ENCODE measurements at places on chromosomes 11 and 22. TPM values are rescaled to one million over a fixed set of nuclear protein-coding genes. Genes with fewer than 3 reads are reported as not detected.

DNA sequence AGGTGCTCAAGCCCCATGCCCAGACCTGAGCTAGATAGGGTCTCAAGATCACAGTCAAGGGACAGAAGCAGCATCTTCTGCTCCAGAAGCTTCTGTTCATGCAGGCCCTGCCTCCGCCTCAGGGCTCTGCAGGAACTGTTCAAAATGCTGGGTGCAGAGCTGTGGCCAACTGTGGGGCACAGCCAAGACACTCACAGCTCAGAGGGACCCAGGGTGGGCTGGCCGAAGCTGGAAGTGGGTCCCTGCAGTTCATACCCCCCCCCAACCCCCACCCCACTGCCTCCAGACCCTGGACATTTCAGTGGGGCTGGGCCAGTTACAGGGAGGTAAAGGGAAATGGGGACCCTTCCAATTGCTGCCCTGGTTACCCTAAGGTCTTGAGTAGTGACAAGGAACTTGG, 129.0 kb downstream of the CRYBB2 start:
- DNase-seq, result no peak

DNA sequence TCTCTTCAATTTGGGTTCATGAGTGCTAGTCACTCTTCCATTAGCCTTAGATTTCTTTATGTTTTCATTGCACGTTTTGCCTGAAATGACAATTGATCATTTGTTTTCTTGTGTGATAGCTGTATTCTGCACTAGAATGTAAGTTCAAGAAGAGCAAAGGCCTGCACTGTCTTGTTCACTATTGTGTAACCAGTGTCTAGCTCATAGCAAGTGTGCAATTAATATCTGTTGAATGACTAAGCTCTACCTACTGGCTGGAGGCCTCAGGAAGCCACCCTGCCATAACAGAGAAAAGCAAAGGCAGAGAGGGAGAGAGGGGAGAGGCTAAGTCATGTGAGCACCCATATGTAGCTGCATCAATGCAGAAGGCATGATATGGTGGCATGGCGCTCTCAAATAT, 292.8 kb upstream of the SYN3 start:
- no peak for DNase-seq

DNA sequence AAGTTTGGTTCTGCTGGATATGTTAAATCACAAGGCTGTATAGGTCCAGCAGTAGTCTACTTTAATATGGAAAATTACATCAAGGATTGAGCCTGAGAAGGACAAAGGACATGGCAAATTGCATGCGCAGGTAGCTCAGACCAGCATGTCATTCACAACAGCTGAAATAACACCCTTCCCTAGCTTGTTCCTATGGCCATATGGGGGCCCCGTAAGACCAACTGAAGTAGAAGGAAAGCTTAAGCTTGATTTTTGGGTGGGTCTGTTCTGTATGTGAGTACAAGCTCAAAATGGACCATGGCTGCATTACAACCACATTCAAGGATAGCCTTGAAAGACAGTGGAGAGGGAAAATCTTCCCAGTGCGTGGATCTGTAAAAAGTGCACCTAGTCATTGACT, 20.6 kb upstream of the PDE3B start:
- no peak for DNase-seq

The RAB6A gene
- total RNA-seq, result 227 TPM

DNA sequence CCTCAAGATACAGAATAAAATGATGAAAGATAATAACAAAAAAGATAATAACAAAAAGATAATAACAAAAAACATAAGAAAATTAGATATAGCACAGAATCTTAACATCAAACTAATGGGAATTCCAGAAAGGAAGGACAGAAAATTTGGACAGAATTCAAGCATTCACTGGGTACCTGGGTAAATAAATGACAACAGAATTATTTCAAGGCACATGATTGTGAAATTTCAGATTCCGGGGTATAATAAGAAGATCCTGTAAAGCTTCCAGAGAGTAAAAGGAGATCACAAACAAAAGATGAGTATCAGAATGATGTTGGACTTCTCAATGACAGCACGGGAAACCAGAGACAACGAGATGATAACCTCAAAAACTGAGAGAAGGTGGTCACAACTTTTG, 42.1 kb upstream of the OR9Q1 start:
- DNase-seq, result no peak

- peak; percentile 69 for DNase-seq
Observed at GRCh38 chr11:65225279-65226102, 36.3 kb upstream of the POLA2 start.

DNA sequence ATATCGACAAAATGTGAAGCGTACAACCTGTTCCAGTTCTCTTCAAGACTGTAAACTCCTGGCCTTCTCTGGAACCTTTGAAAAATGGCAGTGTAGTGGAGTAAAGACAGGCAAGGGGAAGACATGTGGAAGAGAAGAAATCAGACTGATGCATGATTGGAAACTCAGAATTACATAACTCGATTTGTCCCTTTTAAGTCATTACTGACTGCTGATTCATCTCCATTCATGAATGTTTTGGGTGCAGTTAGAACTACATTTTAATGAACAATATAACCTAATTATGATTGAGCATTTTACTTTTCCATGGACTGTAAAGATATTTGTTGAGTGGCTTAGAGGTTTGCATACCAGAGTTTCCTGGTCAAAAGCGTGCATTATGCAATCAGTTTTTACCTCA, 32.9 kb downstream of the FAT3 start:
- no peak for DNase-seq

GRCh38 chr11:818396-819128, at the start of gene PNPLA2:
Gene PNPLA2, plus strand, starts transcription at chr11:818914. Its CDS starts 805 bp downstream, at chr11:819719.
- peak; percentile 77 for DNase-seq

GRCh38 chr22:50607659-50608020, 7.0 kb downstream of the MAPK8IP2 start:
- DNase-seq, result no peak

GRCh38 chr11:124446916-124447315, 1.4 kb upstream of the OR8B8 start:
- no peak for DNase-seq

The MRPL49 gene
- 89.2 TPM for total RNA-seq

GRCh38 chr11:96156379-96156722, 186.6 kb downstream of the MAML2 start:
- no peak for DNase-seq

Measured in Caco-2 (cell line).